ENCODE measurements at places on chromosomes 1 and 21.

- no peak for DNase-seq
Observed at GRCh38 chr1:42312576-42313212, 22.3 kb downstream of the FOXJ3 start.

DNA sequence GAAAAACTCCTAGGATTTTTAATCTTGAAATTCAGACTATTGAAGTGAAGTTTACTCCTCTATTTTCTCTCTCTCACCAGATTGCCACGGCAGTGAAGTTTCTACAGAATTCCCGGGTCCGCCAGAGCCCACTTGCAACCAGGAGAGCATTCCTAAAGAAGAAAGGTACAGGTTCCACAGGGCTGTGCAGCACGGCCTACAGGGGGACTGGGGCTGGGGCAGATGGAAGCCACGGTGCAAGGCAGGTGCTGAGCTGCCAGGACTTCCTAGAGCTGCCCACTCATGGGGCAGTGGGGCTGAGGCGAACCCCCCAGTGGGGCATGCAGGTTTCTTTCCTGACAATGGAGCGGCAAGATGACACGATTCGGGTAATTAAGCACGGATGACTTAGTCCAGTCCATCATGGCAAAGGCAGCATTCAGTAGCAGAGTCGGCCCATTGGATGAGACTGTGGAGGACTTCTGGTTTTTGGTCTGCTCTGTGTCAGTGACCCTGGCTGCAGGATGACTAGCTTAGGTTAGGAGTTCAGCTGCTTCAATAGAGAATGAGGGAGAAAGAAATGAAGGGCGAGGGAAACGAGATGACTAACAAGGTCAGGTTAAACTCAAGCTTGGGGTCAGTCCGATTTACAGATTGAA, 61.5 kb downstream of the PEX14 start:
- no peak for DNase-seq

- no peak for DNase-seq
Observed at GRCh38 chr1:170274131-170274501, 128.4 kb downstream of the NTMT2 start.

- DNase-seq: no peak
Observed at GRCh38 chr1:61839679-61840078, 97.4 kb downstream of the PATJ start.

- peak; percentile 38 for DNase-seq
Observed at GRCh38 chr1:27634177-27634984, 604 bp downstream of the FGR start.

DNA sequence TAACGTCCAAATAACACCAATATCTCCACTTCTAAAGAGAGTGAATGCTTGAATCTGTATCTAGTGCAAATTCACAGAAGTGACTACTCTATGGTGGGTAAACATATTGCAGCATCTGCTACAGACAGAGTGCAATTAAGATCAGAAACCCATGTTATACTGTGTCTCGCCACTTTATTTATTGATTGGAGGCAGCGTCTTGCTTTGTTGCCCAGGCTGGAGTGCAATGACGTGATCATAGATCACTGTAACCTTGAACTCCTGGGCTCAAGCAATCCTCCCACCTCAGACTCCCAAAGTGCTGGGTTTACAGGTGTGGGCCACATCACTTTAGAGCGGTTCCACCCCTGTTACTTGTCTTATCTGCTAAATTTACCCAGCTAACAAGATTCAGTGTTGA, 57.0 kb downstream of the HLCS start:
- DNase-seq: no peak

GRCh38 chr1:151384584-151384983, 12.1 kb upstream of the SELENBP1 start:
- DNase-seq: no peak

GRCh38 chr1:200512191-200512590, 102.4 kb upstream of the ZNF281 start:
- no peak for DNase-seq

GRCh38 chr1:95304803-95305202, 70.8 kb downstream of the RWDD3 start:
- no peak for DNase-seq

GRCh38 chr1:79151006-79151796, 144.7 kb upstream of the ADGRL4 start:
- DNase-seq: no peak

DNA sequence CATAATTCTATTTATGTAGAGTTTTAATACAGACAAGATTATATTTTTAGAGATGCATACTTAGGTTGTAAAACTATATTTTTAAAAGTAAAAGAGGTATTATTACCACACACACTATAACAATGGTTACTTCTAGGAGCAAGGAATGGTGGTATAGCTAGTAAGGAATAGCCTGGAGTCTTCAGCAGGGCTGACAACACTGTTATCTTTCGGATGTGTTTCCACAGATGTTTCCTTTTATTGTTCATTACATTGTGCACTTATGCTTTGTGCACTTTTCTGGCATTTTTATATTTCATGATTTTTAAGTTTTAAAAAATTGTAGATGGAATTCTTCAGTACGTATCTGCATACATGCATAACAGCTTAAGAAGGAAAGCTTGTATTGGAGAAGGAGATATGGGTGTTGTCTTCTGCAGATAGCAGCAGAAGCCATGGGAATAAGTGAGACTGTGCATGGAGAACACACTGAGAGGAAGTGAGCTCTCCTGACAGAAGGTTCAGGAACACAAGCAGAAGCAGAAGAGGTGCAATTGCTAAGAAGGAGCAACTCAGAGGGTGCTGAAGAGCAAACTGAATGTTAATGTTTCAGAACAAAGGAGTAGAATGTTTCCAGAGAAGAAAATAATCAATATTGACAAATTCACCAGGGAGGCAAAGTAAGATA, 91.8 kb downstream of the UCHL5 start:
- no peak for DNase-seq

DNA sequence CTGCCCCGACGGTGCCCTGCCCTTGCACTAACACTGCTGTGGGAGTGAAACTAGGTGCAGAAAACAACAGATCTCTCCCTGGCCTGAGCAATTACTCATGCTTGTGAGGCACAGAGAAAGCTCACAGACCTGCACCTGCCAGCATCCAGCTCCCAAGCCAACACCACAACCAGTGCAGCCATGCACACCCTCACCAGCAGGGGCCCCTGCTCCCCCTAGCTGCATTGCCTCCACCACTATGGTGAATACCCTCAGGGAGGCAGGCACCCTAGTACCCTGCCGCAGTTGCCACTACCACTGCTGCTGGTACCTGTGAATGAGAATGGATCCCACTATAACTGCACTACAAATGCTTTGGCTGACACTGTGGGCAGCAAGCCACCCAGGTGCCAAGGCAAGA, 7.1 kb upstream of the DIRAS3 start:
- peak; percentile 4 for DNase-seq

DNA sequence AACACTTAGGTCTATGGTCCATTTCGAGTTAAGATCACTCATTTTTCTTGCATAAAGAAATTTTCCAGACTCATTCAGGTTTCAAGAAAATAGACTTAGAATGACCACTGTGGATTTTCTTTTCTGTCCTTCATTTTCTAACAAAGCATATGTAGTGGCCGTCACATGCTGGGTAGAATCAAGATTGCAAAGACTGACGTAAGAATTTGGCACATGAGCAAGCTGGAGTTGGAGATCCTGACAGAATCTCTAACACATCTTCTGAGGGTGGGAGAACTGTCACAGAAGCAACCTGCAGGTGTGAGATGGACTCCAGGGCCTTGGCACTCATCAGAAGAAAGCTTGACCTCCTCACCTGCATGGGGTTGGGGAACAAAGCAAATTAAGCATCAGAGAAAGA, 28.6 kb downstream of the KIF26B start:
- no peak for DNase-seq

- DNase-seq: peak; percentile 84
Observed at GRCh38 chr1:117368116-117369108, 1.2 kb downstream of the MAN1A2 start.

- no peak for DNase-seq
Observed at GRCh38 chr1:109873278-109874175, 37.1 kb upstream of the CSF1 start.

GRCh38 chr1:108560189-108560873, 431 bp downstream of the EEIG2 start:
- peak; percentile 41 for DNase-seq

GRCh38 chr1:185427776-185428175, 110.7 kb upstream of the IVNS1ABP start:
- DNase-seq: no peak

Measured in NAMALWA (cell line).